ENCODE measurements at places on chromosomes 4 and X. TPM values are rescaled to one million over a fixed set of nuclear protein-coding genes. Genes with fewer than 3 reads are reported as not detected.
A peak's percentile ranks its signal among the peaks of the same experiment; 100 is the strongest.

Gene SSX4
- total RNA-seq: 0.27 TPM

DNA sequence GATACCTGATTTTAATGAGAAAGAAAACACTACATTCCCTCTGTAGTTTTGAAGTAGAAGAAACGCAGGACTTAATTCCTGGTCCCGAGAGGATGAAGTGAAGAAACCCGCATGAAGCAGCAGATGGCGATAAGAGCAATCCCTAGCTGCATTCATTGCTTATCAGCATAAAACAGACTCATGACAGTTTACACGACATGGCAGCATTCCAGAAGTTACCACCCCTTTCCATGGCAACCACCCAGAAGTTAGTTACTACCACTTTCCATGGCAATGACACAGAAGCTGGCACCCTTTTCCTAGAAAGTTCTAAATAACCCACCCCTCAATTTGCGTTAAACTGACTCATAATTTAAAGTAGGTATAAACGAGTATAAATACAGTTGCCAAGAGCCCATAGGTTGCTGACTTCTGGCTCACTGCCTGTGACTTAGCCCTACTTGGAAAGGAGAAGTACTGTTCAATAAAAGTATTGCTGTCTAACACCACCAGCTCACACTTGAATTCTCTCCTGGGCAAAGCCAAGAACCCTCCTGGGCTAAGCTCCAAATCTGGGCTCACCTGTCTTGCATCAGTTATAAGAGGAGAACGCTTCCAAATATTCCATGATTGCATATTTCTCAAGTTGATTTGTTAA, 5.5 kb upstream of the XAGE2 start:
- DNase-seq: no peak

GRCh38 chrX:115602308-115602707, 41.3 kb downstream of the PLS3 start:
- no peak for DNase-seq

- no peak for DNase-seq
Observed at GRCh38 chr4:8320386-8320750, 50.8 kb downstream of the HTRA3 start.

- DNase-seq: peak; percentile 85
Observed at GRCh38 chr4:186693159-186693815, 30.4 kb downstream of the FAT1 start.

GRCh38 chr4:132934911-132935310, 214.2 kb upstream of the PCDH10 start:
- no peak for DNase-seq

GRCh38 chrX:17005712-17006368, 59.4 kb downstream of the REPS2 start:
- DNase-seq: no peak

GRCh38 chr4:176271749-176272148, 2.7 kb upstream of the ASB5 start:
- DNase-seq: peak; percentile 46

DNA sequence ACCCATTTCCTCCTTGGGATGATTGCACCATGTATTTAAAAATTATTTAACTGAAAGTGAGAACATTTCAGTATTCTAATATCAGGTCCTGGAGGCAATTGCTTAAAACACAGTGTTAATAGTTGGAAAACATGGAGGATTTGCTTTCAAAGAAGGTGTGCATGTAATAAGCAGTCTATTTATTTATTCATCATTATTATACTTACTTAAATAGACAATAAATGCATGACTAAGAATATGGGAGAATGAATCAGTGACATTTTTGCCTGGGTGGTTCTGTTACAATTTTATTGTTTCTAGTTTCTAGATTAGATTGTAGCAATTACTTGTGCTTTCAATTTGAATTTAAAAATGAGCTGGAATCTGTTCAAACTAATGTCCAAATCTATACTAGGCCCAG, 145.5 kb downstream of the AREG start:
- DNase-seq: no peak

All from HT1080 (cell line).